Lower lobe of right lung (tissue), 2 donors: ENCODE measurements at places on chromosomes 2 and 18. TPM values are rescaled to one million over a fixed set of nuclear protein-coding genes. Genes with fewer than 3 reads are reported as not detected.

GRCh38 chr2:232441147-232441651 lies 14.8 kb upstream of the ALPI start:
- peak; percentile 30 for DNase-seq

Gene ABHD3
- 32.0 TPM for total RNA-seq

DNA sequence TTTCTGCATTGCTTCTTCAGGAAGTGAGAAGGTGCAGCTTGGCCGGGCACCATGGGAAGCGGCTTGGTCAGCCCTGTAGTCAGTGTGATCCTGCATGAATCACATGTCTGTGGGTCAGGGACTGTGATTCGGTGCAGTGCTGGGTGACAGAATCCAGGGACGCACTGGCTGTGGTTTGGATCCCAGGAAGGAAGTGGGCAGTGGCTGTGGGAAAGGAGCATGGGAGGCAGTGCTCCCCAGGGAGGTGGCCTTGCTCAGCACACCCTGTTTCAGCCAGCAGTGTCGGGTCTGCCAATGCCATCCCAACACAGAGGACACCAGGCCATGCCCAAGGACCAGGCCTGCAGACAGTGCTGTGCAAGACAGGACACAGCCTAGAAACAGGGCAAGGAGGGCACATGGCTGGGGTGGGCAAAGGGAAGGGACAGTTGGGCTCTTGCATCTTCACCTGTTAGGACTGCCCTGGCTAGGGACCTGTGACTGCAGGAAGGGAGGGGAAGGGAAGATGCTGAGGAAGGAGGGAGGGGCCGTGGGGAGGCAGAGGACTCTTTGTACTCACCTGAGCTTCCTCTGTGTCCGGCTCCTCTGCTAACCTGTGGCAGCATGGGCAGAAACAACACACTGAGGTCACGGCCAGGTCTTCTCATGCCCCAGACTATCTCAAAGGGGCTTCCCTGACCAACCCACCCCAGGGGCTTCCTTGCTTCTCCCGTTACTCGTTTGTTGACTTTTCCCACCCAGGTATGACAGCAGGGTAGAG lies 37.2 kb upstream of the DNMT3A start:
- peak; percentile 38 for DNase-seq

GRCh38 chr2:134845719-134846118 lies 7.3 kb downstream of the ACMSD start:
- no peak for DNase-seq

DNA sequence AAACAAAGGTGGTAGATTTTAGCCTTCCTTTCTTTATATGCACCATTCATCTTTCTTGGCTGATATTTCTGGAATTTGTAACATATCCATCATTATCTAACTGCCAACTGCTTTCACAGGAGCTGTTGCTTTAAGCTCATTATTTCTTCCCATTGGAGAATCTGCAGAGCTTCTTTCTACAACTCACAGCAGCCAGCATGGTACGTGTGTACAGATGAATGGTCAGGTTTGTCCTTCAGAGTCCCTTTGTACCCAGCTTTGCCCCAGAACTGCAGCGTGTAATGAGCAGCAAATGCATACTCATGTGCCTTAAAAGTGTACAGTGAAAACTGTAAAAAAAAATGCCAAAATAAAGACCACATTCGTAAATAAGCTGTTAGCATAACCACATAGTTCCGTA lies 260.9 kb downstream of the FIGN start:
- DNase-seq: no peak

GRCh38 chr2:105842555-105842954 lies 97.8 kb downstream of the NCK2 start:
- no peak for DNase-seq

Gene GALNT14
- total RNA-seq: 0.83 TPM

Gene TMEM237
- total RNA-seq: 13.9 TPM

DNA sequence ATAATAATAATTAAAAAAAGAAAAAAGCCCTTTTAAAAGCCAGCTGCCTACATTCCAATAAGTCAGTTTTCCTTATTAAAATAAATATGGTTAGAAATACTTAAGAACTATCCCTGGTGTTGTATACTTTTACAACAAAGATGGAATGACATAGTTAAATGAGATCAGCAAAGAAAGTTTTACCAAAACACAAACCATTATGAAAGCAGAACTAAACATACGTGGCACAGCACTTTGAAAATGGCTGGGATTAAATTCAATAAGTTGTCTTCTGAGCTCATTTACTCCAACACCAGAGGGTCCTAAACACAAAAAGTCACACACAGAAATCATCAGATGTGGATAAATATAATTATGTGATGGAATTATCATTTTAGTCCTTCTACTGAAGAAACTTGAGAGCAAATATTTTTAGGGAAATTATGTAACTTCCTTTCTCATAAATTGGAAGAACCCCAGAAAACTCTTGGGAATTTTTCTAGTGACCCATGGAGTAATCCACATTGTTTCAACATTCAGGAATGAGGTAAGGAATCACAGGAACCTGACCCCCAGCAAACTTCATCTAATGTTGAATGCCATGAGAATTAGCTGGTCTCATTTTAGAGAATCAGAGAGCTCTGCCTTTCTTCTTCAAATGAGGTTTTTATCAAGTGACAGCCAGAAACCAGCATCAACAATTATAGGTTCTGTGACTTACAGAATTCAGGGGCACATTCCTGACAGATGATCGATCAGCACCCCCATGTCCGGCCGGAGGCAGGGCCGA lies 11.5 kb upstream of the TMEM237 start:
- DNase-seq: no peak

DNA sequence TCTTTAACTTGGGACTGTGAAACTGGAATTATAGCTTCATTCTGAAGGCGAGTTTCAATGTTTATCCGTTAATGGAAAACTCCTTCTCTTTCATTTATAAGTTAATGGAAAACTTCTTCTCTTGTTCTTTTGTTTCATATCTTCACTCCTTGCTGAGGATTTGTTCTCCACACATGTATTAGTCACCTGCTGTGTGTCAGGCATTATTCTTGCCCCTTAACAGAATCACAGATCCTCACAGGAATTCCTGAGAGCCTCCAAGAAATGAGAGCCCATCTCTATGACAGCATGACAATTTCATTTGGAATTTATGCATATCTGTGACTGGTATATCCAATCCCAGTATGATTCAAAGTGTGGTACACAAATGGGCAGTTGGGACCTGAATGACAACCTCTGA lies 545.8 kb downstream of the BCL11A start:
- no peak for DNase-seq

- DNase-seq: no peak
These were observed 336.9 kb downstream of the BCL11A start for GRCh38 chr2:60216452-60216995.

GRCh38 chr2:46393865-46394264 lies 85.5 kb upstream of the TMEM247 start:
- DNase-seq: no peak

Gene KIAA2012
- total RNA-seq: 2.8 TPM

Gene VAMP5
- total RNA-seq: 87.0 TPM

Gene GLI2
- 3.3 TPM for total RNA-seq

Gene CDH20
- 0.24 TPM for total RNA-seq

GRCh38 chr2:51990684-51991083 lies 958.8 kb upstream of the NRXN1 start:
- no peak for DNase-seq
